ENCODE measurements at places on chromosomes 6 and 20.
A peak's percentile ranks its signal among the peaks of the same experiment; 100 is the strongest.

DNA sequence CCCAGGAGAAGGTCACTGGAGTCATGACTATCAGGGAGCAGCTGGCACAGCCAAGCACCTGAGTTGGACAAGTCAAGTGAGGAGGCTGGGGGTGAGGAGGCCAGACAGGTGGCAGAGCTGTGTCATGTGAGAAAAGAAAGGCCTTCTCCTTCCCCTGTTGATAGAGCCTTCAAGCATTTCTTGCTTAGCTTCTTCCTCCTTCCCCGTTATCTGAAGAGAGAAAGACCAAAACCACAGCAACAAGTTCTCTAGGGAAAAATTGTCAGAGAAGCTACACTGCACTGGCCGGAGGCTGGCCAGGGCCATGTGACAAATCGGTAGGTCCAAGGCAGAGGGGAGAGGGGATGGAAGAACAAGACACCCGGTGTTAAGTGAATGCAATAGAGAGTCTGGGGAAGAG is 202.1 kb upstream of the PRDM1 start:
- DNase-seq = no peak

GRCh38 chr20:62210496-62210855 is 9.6 kb downstream of the HRH3 start:
- DNase-seq = no peak

DNA sequence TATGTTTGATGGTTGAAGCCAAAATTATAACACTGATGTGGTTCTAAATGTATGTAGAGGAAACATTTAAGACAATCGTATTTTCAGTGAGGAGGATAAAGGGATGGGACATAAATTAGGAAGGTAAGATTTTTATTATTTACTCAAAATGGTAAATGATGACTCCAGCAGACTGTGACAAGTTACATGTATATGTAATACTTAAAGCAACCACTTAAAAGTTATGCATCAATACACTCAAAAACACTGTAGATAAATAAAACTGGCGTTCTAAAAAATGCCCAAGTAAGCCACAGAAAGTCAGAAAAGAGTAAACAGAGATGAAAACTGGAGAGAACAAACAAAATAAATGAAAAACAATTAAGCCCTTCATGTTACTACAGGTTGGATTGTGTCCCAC is 18.7 kb downstream of the HLA-DMB start:
- no peak for DNase-seq

DNA sequence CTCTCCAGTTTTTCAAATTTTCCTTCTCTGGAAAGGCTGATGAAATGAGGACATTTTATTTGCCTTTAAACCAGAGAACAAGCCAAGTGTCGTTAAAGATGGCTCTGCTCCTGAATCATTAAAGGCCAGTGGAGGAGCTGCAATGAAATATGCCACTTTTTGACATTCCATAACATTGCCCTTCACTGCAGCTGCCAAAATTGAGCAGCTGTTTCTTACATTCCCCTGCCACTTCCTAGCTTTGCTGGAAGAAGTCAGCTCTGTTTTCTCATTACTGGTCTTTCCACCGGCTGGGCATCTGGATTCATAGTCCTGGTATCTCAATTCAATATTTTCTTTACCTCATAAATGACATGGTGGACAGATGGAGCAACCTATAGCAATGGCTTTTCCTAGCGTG is 45.5 kb upstream of the NRN1 start:
- DNase-seq = no peak

GRCh38 chr6:121450242-121450641 is 14.8 kb downstream of the GJA1 start:
- no peak for DNase-seq

- DNase-seq = no peak
These were observed 92.4 kb downstream of the TMEM242 start for GRCh38 chr6:157230910-157231309.

- no peak for DNase-seq
These were observed 22.4 kb downstream of the MAP7 start for GRCh38 chr6:136527831-136528230.

GRCh38 chr20:32535953-32536823 is 48.9 kb downstream of the NOL4L start:
- peak; percentile 83 for DNase-seq

DNA sequence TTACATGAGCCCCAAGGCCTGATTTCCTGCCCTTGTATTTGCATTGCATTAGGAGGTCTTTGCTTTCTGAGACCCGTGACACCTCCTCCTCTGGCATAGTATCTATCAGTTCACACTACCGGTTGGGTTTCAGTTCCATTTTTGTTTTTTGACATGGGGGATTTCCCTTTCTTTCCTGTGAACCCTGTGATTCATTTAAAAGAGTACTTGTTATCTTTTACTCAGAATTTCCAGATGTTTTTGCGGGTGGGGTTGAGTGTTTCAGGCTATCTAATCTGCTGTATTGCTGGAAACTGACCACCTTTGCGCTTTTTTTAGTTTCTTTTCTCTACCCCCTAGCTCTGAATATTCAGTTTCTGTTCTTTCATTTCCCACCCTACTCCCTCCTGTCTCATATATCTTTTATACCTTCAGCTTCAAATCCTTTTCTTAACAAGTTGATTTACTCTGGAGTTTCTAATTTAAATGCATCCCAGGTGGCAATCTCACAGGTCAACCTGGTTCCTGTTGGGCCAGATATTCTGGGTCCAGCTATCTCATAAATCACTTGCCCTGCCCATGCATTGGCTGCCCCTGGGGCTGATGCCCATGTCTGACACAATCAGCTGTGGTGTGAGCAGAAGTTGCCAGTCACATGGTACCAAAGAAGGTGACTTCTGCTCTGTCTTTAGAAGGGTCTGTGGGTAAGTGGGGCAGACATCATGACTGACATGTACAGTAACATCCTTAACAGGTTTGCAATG is 14.3 kb upstream of the NCOA3 start:
- DNase-seq = no peak

DNA sequence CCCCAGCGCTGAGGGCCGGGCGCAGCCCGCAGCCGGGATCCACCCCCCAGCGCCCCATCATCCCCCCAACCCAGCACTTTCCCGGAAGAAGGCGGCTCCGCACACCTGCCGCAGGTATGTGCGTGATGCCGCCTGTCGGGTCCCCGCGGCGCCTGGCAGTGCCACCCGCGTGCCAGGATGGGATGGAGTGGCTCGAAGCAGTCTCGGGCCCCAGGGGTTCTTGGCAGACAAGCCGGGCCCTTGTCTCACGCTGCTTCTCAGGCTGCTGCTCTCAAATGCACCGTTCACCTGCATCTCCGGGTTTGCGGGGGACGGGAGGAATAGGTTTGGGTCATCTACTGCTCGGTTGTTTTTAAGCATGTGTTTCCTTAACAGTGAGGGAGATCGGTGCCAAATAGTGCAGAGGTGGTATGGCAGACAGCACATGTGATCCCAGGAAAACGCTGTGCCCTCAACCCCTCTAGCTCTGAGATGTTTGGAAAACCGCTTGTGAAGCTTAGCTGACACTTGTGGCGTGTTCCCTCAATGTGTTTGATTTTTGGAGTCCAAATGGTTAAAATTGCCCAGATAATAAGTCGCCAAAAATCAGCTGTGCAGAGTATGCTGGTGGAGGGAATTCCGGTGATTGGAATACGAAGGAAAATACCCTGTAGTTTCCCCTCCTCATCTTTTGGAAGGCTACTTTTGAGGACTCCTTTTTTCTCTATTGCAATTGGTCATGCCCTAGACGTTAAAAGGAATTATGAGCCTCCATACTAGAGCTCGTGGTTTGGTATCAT is 926 bp downstream of the MYLIP start:
- peak; percentile 21 for DNase-seq

GRCh38 chr6:87909849-87910248 is 137.8 kb upstream of the SPACA1 start:
- no peak for DNase-seq

DNA sequence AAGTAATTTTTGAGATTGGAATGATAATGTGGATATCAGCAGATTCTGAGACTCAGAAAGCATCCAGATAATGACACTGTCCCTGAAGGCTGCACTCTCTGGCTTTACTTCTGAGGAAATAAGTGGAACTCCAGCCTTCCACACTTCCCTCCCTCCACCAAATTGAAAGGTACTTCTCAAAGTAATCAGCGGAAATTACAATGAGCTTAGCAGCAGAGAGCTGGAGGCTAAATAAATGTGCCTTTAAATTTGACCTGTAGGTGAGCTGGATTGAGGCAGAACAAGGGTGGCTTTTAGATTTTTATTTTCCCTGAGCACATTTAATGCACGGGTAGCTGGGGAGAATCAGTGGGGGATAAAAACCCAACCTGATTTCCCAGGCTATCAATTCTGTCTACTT is 39.3 kb upstream of the RNF144B start:
- DNase-seq = no peak

GRCh38 chr6:43491750-43492661 is 14.6 kb downstream of the TJAP1 start:
- DNase-seq = no peak

- DNase-seq = no peak
These were observed 636.3 kb downstream of the PTPRT start for GRCh38 chr20:42553374-42553773.

GRCh38 chr20:12989586-12990115 is 19.1 kb upstream of the SPTLC3 start:
- no peak for DNase-seq

DNA sequence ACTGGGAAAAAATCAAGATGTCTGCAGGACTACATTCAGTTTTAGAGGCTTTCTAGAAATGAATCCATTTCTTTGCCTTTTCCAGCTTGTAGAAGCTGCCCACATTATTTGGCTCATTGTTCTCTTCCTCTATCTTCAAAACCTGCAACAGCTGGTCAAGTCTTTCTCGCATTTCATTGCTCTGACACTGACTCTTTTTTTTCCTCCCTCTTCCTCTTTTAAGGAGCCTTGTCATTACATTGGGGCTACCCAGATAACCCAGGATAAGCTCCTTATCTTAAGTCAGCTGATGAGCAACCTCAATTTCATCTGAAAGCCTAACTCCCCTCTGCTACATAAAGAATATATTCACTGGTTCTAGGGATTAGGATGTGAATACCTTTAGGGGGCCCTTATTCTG is 53.2 kb upstream of the CEP162 start:
- DNase-seq = no peak

GRCh38 chr20:15561707-15562404 is 1011.4 kb downstream of the KIF16B start:
- peak; percentile 25 for DNase-seq

DNA sequence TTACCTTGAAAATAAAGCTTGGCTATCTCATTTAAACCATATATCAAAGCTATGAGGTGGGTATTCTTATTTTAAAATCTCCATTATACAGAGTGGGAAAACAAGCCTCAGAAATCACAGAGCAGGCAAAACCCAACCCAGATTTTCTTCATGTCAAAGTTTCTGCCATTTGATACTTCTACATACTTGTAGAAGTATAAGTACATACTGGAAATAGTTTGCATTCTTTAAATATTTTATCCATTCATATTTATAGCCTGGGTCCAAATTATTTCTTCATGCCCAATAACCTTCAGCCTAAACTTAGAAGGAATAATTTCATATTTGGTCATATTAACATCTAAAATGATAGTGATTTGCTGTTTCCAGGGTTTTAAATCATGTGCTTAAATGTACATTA is 61.8 kb downstream of the MLIP start:
- no peak for DNase-seq

DNA sequence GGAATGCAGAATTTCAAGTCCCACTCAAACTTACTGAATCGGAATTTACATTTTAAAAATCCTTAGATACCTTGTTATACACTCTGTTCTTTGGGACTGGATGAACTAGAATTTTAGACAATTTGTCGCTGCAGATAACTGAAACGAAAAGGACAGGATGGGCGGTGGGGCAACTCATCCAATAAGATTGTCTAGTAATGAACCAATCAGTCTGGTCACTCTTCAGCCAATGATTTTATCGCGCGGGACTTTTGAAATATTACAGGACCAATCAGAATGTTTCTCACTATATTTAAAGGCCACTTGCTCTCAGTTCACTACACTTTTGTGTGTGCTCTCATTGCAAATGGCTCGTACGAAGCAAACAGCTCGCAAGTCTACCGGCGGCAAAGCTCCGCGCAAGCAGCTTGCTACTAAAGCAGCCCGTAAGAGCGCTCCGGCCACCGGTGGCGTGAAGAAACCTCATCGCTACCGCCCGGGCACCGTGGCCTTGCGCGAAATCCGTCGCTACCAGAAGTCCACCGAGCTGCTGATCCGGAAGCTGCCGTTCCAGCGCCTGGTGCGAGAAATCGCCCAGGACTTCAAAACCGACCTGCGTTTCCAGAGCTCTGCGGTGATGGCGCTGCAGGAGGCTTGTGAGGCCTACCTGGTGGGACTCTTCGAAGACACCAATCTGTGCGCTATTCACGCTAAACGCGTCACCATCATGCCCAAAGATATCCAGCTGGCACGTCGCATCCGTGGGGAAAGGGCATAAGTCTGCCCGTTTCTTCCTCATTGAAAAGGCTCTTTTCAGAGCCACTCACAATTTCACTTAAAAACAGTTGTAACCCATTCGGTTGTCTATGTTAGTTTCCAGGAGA is 41.9 kb upstream of the HFE start:
- DNase-seq = peak; percentile 94

DNA sequence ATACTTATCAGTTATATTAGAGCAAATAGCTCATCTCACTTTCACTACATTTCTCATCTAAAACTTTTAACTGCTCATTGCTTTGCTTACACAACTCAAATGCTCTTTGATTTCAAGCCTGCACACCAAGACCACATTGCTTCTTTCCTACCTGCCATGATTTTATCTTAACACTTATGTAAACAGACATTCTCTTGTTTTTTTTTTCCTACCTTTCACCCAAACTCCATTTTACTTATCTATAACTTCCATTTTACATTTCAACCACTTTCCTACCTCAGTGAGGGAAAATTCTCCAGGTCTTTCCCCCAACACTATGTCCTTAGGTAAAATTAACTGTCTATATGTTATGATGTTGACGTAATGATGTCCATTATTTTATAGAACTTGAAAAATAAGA is 24.0 kb downstream of the REPS1 start:
- no peak for DNase-seq

DNA sequence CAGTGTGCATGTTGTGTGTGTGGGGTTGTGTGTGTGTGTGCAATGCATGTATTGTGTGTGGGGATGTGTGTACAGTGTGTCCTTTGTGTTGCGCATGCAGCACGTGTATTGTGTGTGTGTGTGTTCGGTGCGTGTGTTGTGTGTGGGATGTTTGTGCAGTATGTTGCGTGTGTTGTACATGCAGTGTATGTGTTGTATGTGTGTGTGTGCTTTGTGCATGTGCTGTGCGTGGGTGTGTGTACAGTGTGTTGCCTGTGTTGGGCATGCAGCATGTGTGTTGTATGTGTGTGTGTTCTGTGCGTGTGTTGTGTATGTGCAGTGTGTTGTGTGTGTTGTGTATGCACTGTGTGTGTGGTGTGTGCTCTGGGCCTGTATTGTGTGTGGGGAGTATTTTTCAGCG is 52.7 kb downstream of the CDH4 start:
- no peak for DNase-seq
